ENCODE measurements at places on chromosomes 1 and 21.
A peak's percentile ranks its signal among the peaks of the same experiment; 100 is the strongest.

DNA sequence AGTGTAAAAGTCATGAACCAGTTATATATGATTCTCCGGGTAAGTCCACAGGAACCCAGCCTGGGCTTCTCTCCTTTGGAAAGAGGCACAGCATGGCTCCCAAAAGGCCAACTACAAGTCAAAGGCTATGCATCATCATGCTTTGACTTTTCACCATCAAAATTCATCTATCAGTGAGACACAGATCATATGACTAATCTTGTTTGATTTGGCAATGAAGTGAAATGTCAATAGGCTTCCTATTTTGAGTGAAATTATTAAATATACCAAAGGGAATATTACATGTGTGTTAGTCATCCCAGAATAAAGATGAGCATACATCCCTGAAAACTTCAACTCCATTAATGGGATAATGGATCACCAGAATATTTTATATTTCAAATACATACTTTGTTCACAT is 83.5 kb upstream of the ADGRL2 start:
- no peak for DNase-seq

DNA sequence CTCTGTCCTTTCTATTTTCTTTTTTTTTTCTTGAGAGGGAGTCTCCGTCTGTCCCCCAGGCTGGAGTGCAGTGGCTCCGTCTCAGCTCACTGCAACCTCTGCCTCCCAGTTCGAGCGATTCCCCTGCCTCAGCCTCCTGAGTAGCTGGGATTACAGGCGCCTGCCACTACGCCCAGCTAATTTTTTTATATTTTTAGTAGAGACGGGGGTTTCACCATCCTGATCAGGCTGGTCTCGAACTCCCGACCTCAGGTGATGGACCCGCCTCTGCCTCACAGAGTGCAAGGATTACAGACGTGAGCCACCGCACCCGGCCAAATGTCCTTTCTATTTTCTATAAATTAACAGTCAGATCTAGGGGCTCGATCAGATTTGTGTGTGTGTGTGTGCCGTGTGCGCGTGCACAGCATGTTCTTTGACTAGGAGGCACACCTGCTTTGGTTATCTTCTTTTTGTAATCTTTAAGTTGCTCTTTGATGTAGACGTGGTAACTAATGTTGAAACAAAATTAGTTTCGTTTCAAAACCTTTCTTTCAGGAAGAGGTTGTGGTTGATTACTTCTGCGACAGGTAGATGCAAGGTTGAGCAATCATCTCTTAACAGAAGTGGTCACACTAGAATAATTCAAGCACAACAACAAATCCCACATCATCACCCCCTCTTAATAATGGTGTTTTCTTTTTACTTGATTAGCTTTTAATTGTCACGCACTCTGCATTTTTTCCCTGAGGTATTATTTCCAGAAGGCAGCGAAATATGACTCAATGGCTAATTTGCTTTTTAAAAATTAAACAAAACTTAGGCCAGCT is 779 bp upstream of the DEGS1 start:
- peak; percentile 19 for DNase-seq

DNA sequence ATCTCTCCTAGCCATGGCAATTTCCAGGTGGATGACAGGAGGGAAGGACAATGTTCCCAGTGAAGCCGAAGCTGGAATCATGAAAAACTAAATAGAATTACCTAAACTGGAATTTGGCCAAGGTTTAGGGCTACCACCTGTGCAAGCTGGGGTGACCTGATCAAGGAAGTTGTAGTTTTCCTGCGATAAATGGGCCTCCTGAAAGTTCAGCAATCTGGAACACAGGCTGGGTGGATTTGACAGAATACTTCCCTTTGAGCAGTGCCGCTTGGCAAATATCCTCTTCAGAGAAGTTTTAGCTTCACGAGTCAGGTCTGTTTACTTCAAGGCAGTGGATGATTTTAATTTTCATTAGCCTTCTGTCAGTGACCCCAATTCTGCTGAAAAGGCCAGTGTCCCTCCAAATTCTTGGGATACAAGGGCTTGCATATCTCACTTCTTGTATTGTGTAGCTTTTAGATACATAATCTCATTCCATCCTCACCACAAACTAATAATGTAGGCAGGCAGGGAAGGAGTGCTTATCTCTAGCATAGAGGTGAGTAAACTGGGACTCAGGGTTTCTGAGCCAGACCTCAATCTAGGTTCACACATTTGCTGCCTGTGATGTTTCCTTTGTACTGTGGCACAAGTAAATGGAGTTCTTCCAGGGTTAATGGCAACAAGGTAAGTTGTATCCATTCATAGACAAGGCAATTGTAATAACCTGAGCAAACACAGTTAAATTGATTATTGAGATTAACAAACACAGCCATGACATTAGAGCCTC is 349.4 kb downstream of the NUF2 start:
- DNase-seq: no peak

DNA sequence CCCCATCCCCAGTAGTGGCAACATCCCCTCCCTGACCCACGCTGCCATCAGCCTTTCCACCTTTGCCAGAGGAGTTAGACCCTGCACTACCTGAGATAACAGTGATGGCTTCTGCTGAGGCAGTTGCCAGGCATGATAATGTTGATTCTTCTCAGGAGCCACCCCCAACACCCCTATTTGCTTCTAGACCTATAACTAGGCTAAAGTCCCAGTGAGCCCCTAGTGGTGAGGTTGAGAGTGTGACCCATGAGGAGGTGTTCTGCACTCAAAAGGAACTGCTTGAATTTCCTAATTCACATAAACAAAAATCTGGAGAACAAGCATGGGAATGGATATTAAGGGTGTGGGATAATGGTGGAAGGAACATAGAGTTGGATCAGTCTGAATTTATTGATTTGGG is 159.6 kb upstream of the COL11A1 start:
- no peak for DNase-seq

- DNase-seq: no peak
Observed at GRCh38 chr1:212062832-212063438, 27.4 kb downstream of the DTL start.

DNA sequence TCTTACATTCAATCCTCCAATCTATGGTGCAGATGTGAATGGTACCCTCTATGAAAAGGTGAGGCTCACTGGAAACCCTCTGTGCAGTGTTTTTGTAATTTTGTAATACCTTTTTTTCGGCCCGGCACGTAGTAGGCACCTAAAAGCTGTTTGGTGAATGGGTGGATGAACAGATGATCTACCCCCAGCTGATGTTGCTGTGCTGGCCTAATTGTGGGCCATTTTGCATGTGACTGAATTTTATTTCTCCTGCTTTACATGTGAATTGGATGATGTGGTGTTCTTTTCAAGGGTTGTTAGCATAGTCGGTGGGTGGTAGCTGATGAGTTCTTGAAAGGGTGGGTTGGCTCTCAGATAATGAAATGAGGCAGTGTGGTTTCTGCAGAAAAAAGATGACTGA is 10.4 kb downstream of the KDM4A start:
- no peak for DNase-seq

DNA sequence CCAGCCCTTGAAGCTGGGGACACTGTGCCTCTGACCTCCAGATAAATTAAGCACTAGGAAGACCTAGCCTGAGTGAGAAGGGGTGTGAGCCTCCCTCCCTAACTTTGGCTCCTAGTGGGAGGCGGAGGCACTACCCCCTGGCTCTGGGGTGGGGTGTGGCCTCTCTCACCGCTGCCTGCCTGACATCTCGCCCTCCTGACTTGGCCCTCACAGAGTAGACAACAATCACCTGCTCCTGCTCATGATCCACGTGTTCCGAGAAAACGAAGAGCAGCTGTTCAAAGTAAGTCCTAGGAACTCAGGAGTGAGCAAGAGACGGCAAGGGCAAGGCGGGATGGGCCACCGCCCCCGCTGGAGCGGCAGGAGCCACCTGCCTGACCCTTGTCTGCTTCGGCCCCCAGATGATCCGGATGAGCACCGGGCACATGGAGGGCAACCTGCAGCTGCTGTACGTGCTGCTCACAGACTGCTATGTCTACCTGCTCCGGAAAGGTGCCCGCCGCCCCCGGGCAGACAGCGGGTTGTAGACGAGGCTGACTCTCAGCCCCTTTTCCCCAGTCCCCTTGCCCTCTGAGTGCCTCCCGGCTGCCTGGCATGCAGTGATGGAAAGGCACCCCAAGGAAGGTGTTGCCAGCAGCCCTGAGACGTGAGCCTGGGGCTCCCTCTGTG is 8.1 kb upstream of the SLC25A34 start:
- DNase-seq: no peak

- no peak for DNase-seq
Observed at GRCh38 chr1:11845641-11846335, 1.8 kb downstream of the NPPA start.

GRCh38 chr21:33428669-33429068 is 25.5 kb downstream of the IFNGR2 start:
- no peak for DNase-seq

DNA sequence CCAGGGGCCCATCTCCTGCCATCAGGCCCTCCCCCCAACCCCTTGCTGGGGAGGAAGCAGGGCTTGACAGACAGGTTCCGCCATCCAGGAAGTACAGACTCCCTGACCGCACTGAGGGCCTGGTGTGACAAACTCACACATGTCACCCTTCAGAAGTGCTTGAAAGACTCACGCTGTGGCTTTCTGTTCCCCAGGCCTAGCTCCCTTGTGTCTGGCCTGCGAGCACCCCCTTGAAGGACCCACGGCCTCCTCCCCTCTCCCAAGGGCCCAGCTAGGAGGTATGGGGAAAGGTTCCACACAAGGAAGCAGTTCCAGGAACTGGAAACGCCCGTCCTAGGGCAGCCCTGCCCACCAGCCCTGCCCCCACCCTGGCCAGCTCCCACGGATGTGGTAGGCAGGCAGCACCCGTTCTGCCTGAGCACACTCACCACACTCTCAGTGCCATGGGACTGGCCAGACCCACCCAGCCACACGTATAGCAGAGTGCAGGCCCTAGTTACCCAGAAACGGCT is 26.7 kb downstream of the SLC2A1 start:
- DNase-seq: peak; percentile 53

DNA sequence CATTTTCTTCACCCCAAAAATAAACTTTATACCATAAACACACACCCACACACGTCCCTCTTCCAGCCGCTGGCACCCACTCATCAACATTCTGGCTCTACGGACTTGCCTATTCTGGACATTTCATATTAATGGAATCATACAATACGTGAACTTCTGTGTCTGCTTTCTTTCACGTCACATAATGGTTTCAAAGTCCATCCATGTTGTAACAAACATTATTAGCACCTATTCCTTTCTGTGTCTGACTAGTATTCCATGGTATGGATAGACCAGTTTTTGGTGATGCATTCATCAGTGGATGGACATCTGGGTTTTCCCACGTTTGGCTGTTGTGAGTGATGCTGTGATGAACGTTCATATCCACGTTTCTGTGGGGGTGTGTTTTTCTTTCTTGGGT is 323.2 kb downstream of the KIF26B start:
- DNase-seq: no peak

DNA sequence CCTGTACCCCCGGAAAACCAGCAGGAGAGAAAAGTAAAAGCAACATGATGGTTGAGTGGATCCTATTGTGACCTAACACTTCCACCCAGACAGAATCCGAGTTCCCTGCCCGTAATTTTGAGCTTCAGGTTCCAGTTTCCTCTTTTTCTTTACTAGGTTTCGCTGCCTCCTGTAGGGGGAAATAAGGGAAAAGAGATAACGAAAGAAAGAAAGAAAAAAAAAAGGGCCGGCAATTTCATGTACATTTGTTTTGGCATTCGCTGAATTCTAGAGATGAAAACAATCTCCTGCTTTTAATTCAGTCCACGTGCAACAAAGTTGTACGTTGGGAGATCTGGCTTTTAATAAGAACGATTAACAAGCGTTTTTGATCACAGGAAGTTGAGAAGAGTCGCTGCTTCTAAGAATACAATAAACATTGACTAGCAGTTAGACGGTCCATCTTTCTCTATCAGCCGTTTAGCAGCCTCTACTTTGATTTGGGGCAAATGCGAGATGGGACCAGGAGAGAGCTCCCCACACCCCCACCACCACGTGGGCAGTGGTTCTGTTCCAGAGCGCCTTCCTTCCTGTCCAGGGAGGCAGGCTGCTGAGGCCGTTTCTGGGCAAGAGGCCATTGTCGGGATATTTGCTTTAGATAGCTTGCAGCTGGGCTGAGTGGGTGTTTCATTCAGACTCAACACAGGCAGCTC is 155.9 kb upstream of the RUNX1 start:
- no peak for DNase-seq

DNA sequence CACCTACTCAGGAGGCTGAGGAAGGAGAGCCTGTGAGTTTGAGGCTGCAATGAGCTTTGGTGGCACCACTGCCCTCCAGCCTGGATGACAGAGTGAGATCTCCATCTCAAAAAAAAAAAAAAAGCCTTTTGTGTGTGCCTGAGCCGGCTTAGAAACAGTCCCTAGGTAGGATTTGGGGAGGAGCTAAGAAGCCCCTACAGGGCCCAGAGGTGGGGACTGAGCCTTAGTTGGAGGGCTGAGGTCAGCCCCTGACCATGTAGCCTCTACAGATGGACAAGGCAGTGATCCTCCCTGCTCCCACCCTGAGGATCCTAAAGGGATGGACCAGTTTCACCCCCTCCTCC is 2.5 kb downstream of the ADAMTSL4 start:
- no peak for DNase-seq

DNA sequence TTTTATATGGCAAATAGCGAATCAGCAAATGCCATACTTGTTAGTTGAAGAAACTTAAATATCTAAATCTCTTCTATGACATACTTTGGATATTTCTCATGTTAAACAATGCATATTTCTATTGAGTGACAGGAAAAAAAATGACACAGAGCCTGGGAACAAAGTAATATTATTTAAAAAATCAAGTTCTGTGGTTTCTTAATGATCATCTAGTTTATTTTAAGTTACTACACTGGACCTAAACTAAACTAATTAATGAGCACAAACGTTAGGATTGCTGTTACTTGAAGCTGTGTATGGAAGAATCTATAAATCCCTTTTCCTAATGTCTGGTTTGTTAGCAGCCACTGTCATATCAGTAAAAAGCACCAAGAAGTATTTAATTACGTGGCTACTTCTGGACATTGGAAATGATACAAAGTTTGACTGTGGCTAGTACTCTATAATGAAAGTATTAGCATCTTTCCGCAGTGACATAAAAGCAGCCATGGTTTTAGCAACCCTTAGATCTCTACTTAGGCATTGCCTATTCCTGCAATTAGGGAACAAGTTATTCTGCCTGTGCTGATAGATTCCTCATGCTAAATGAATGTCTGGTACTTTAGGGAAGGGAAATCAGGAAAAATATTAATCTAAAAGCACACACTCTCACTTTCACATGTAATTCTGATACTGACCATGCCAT is 981.7 kb upstream of the B3GALT2 start:
- no peak for DNase-seq

- no peak for DNase-seq
Observed at GRCh38 chr1:163094589-163094988, 25.4 kb downstream of the RGS4 start.

GRCh38 chr21:18518054-18518481 is 114.5 kb upstream of the TMPRSS15 start:
- no peak for DNase-seq

Data from stimulated activated CD4-positive, alpha-beta T cell treated with anti-CD3 and anti-CD28 coated beads, Interleukin-15, amount 100 ng/mL, for 1 hour (primary cell).